ENCODE measurements at places on chromosomes 6 and 20. TPM values are rescaled to one million over a fixed set of nuclear protein-coding genes. Genes with fewer than 3 reads are reported as not detected.

DNA sequence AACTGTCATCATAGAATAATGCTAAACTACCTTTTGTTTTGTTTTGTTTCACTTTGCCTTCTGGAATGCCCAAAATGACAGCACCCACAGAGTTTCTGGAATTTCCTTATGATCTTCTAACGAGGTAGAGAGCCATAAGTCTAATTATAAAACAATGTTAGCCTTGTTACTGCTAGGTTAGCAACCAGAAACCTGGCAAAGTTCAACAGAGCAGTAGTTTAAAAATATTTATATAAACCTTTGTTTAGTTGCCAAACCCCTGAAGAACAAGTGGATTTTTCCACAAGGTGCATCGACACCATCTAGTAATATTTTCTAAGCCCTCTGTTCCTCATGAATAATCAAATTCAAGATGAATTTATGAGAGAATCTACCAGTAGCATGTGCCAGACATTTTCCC, 27.6 kb upstream of the IPCEF1 start:
- H3K27me3 ChIP-seq: peaks cover 11% of the 10 kb centered on the region
- no peak overlapping the region for H3K4me3 ChIP-seq
- no peak for DNase-seq
- no peaks in the 10 kb centered on the region for H3K4me1 ChIP-seq

Gene KCNK17
- total RNA-seq: not detected

Gene C20orf204
- 1.7 TPM for total RNA-seq

DNA sequence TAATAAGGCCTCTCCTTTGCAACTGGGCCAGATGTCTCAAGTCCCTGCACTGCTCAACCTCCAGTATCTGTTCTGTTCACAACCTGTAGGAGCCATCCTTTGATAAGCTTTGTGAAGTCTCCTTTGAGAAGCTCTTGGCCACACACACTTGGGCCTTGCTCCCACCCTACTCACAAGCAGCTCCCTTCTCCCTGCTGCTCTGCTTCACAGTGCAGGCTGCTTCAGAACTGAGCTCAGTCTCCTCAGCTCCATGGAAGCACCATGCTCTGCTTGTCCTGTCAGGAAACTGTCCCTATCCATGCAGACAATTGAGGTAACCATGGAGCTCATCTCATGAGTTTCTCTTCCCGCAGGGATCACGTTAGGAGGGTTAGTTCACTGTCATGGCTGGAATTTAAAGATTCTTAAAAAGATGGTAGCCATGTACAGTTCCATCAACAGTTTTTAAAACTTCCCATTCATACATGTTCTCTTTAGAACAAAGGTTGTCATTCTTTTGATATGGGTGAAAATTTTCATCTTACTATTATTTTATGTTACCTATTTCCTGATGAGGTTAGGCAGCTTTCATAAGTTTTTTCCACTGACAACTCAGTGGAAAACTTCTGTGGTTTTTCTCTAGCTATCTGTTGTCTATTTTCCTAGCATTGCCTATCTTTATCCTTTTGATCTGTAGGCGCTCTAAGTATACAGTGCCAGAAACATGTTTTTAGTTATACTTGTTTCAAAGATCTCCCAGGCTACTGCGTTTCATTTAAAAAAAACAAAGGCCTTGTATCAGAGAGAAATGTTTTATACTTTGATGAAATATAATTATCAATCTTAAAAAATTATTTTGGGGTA, 62.6 kb downstream of the AK9 start:
- no peaks in the 10 kb centered on the region for H3K27me3 ChIP-seq
- peaks cover 18% of the 10 kb centered on the region for H3K4me1 ChIP-seq
- no peak for DNase-seq
- peak overlapping the region; percentile 66 for H3K27ac ChIP-seq

GRCh38 chr20:23180451-23180921, 94.4 kb upstream of the CD93 start:
- peaks cover 3% of the 10 kb centered on the region for H3K27me3 ChIP-seq
- H3K27ac ChIP-seq: no peak overlapping the region
- H3K36me3 ChIP-seq: no peaks in the 10 kb centered on the region

GRCh38 chr20:54152227-54153040, 21.4 kb downstream of the CYP24A1 start:
- peaks cover 5% of the 10 kb centered on the region for H3K27me3 ChIP-seq
- H3K4me3 ChIP-seq: no peak overlapping the region
- no peaks in the 10 kb centered on the region for H3K36me3 ChIP-seq

GRCh38 chr6:134117409-134117808, 65.0 kb upstream of the SLC2A12 start:
- H3K36me3 ChIP-seq: no peaks in the 10 kb centered on the region
- DNase-seq: no peak
- peaks cover 11% of the 10 kb centered on the region for H3K27me3 ChIP-seq
- H3K4me1 ChIP-seq: peaks cover 5% of the 10 kb centered on the region
- no peak overlapping the region for H3K4me3 ChIP-seq

Data from activated naive CD4-positive, alpha-beta T cell treated with anti-CD3 and anti-CD28 coated beads for 36 hours (primary cell).